ENCODE measurements at places on chromosomes 16 and 17.
A peak's percentile ranks its signal among the peaks of the same experiment; 100 is the strongest.

DNA sequence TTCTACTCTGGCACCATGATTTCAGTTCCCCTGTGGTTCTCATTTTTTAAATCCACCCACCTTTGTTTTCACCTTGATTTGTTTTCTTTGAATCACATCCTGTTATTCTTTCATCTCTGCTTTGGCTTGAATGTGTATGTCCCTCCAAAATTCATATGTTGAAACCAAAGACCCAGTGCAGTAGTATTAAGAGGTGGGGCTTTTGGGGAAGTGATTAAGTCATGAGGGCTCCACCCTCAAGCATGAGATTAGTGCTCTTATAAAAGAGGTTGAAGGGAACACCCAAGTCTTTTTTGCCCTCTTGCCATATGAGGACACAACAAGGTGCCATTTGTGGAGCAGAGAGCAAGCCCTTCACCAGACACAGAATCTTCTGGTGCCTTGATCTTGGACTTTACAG lies 382.3 kb downstream of the SLC39A11 start:
- no peak for DNase-seq

DNA sequence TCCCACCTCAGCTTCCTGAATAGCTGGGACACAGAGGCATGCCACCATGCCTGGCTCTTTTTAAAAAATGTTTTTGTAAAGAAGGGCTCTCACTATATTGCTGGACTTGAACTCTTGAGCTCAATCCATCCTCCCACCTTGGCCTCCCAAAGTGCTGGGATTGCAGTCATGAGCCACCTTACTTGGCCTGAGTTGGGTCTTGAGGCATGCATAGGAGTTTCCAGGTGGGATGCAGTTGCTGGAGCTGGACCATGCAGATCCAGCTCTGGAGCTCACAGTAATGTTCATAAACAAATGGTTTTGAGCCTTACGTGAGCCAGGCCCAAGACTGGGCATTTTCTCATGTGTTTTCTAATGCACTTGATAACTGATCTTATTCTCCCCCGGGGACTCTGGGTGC lies 22.9 kb downstream of the RBFOX3 start:
- DNase-seq, result no peak

- DNase-seq, result no peak
Observed at GRCh38 chr17:41464173-41464572, 3.0 kb downstream of the KRT32 start.

GRCh38 chr17:65359016-65359415 lies 202.4 kb downstream of the AXIN2 start:
- DNase-seq, result no peak

GRCh38 chr17:5181509-5182305 lies 10.0 kb downstream of the ZNF594 start:
- no peak for DNase-seq

GRCh38 chr17:29116804-29117753 lies 63.1 kb downstream of the MYO18A start:
- DNase-seq, result peak; percentile 85

DNA sequence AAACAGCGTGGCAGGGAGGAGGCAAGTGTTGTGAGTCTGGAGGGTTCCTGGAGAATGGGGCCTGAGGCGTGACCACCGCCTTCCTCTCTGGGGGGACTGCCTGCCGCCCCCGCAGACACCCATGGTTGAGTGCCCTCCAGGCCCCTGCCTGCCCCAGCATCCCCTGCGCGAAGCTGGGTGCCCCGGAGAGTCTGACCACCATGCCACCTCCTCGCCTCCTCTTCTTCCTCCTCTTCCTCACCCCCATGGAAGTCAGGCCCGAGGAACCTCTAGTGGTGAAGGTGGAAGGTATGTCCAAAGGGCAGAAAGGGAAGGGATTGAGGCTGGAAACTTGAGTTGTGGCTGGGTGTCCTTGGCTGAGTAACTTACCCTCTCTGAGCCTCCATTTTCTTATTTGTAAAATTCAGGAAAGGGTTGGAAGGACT lies at the start of gene CD19:
Gene CD19 (plus strand): TSS at position 171 of the 425 bp plus-strand sequence. CDS start 30 bp downstream, at position 201.
- no peak for DNase-seq

GRCh38 chr17:4032738-4033137 lies 68.5 kb upstream of the ATP2A3 start:
- no peak for DNase-seq

- no peak for DNase-seq
Observed at GRCh38 chr17:79931817-79932309, 92.6 kb upstream of the CBX4 start.

DNA sequence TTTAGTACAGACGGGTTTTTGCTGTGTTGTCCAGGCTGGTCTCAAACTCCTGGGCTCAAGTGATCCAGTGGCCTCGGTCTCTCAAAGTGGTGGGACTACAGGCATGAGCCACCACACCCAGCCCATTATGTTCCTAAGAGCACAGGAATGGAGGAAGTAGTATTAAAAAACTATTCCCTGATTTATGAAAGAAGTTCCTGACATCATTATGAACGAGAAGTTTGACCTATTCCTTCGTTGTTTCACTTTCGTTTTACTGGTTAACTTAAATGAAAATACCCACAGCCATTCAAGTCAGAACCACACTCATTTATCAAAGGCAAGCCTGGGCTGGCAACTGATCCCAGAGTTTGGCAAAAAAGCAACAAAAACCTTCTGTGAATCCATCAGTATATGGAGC lies 13.5 kb upstream of the CBX4 start:
- no peak for DNase-seq

Data from upper lobe of left lung (tissue), 6 donors.